ENCODE measurements at places on chromosomes 3 and 15.

DNA sequence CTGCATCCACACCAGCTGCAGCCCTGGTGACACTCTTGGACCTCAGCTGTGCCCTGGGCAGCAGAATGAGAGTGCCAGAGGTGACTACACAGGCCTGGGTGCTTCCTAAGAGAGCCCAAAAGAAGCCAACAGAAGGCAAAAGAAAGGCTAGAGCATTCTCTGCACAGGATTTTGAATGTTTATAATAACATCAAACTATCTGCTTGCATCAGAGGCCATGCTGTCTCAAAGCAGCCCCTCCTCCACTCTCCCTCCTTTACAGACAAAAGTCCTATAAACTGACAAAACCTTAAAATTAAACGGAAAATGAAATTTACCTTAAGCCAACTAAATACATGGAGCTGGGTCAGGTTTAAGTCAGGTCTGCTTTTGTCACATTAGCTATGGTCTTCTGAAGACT lies 95.6 kb downstream of the ETFA start:
- DNase-seq = no peak

- no peak for DNase-seq
Measured at GRCh38 chr3:44159696-44160300, 81.9 kb upstream of the TOPAZ1 start.

- no peak for DNase-seq
Measured at GRCh38 chr3:17585394-17586325, 156.8 kb downstream of the TBC1D5 start.

DNA sequence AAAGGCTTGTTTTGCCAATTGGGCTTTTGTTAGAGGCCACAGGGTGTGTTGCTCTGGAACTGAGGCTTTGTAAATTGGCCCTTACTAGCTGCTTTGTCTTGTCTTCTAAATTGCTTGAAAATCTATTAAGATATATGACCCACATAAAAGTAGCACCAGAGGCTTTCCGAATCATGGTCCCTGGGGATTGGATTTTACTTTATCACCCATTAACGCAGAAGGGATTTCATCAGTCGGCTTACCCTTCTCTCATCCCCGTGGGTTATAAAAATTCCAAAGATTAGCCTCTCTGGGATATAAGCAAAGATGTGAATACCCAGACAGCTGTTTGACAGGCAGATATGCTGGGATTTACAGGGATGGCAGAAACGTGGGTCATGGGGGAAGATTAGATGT lies 98.3 kb upstream of the CHL1 start:
- DNase-seq = no peak

GRCh38 chr3:38085311-38085942 lies 46.4 kb downstream of the DLEC1 start:
- DNase-seq = no peak

- no peak for DNase-seq
Measured at GRCh38 chr3:5485427-5485826, 297.9 kb downstream of the EDEM1 start.

DNA sequence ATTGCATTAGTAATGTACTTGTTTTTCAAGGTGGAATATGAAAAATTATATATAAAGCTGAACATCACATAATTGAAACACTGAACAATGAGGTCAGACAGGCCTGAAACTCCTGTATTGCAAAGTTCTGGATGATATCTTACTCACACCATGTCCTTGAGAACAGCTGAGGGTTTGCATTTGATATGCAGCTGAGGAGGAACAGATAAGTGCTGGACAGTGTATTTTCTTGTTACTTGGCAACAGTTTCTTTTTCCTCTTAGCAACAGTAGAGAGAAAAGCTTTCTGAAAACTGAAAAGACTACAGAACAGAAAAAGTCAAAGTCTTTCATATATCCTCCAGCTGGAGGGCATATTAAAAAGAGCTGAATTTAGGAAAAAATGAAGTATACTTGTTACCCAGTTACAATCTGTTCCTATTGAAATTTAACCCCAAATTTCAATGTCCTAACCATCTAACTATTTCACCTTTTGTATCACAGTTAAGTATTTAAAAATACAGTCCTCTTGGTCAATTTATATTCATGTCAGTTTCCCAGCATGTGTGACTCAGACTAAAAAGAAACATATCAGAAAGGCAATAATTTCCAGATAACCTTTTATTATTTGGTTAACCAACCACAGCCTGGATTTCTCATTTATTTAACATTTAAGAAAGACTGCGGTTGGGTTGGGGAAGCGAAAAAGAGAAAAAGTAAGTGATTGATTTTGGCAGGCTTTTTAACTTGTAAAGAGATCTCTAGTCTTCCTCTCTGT lies 733.0 kb upstream of the DPPA4 start:
- no peak for DNase-seq

- no peak for DNase-seq
Measured at GRCh38 chr3:30470496-30470895, 135.9 kb upstream of the TGFBR2 start.

DNA sequence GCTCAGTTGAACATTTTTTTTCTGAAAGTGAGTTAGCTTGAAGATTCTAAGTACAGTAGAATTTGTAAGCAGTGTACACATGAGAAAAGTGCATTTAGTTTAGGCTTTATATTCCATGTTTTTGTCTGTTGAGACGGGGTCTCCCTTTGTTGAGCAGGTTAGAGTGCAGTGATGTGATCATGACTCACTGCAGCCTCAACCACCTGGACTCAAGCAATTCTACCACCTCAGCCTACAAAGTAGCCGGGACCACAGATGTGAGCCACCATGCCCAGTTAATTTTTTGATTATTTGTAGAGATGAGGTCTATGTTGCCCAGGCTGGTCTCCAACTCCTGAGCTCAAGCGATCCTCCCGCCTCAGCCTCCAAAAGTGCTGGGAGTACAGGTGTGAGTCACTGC lies 5.3 kb upstream of the CSNK1G1 start:
- DNase-seq = no peak

DNA sequence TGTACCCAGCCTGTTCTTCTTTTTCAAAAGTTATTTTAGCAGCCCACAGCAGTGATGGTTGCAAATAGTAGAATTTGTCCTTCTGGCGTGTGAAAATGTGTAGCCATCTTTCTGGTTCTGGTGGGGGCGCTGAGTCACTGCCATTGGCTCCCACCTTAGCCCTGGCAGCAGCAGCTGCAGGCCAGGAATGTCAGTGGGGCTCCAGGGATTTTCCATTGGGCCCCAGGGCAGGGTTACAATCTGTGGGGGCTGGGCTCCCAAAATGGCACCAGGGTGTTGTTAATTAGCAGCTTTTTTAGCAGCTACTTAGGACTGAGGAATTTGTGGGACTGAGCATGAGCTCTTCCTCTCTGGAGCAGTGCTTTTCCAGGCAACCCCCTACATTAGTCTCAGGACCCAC lies 38.9 kb downstream of the TOPAZ1 start:
- DNase-seq = no peak

DNA sequence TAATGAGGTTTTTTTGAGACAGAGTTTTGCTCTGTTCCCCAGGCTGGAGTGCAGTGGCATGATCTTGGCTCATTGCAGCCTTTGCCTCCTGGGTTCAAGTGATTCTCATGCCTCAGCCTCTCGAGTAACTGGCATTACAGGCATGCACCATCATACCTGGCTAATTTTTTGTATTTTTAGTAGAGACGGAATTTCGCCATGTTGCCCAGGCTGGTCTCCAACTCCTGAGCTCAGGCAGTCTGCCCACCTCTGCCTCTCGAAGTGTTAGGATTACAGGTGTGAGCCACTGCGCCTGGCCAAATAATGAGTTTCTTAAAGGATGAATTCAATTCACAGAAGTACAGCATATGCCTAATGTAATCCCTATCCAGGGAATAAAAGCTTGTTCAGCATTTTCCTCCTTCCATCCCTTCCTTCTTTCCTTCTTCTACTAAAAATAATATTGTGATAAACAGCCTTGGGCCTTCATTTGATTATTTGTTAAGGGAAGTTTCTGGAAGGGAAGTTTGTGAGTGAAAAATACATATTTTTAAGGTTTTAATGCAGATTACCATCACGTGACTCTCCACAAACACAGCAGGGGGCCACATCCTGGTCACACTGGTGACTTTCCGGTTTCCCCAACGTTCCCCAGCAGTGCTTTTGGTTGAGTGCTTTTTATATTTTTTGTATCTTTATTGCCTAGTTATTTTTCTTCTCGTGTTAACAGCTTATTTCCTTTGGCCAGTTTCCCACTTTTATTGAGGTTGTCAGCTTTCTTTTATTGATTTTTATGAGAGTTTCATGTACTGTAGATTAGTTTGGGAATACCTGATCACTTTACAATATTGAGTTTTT lies 116.8 kb downstream of the USP13 start:
- DNase-seq = no peak

GRCh38 chr3:113832477-113833164 lies 6.0 kb upstream of the GRAMD1C start:
- no peak for DNase-seq

- no peak for DNase-seq
Measured at GRCh38 chr3:127949446-127950055, 34.5 kb downstream of the KBTBD12 start.

- DNase-seq = no peak
Measured at GRCh38 chr3:70180664-70181063, 131.8 kb downstream of the MDFIC2 start.

GRCh38 chr3:5192571-5193365 lies 5.3 kb downstream of the EDEM1 start:
- no peak for DNase-seq

DNA sequence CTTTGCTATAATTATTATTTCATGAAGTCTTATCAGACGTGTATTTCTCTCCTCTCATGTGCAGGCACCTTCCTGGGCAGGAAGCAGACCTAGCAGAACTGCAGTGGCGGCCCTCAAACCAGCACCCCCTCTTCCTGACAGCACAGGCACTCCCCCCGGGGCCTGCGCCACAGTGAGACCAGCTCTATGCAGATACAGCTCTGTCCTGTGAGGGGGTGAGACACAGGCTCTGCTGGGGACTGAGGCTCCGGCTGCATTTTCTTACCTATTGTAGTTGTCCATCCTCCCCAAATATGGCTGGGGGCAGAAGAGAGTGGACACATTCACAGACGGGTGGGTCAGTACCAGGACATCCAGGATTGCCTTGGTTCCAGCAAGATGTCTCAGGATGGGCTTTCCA lies 5.0 kb downstream of the CISH start:
- DNase-seq = no peak

- DNase-seq = no peak
Measured at GRCh38 chr15:81339321-81339720, 15.4 kb upstream of the STARD5 start.

GRCh38 chr3:126474498-126475412 lies 936 bp downstream of the ZXDC start:
- DNase-seq = peak; percentile 46

DNA sequence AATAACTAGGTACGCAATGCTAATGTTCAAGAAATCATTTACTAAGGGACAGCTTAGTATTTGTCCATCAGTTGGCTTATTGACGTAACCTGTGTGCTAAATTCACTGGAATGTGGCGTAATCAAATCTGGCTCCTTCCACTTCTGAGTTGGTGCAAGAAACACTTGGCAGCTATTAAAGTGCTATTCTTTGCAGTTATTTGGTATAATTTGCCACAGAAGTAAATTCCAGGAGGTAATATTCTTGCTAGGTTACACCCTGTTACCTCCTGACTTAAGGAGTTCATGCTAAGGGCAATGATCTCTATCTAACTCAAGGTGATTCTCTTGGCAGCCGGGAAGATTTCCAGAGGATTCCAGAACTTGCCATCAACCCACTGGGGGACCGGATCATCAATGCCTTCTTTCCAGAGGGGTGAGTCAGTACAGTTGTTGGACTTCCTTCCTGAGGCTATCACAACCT lies 25.5 kb downstream of the CHP1 start:
- no peak for DNase-seq

- peak; percentile 34 for DNase-seq
Measured at GRCh38 chr3:72520690-72521308, 327.4 kb downstream of the SHQ1 start.

DNA sequence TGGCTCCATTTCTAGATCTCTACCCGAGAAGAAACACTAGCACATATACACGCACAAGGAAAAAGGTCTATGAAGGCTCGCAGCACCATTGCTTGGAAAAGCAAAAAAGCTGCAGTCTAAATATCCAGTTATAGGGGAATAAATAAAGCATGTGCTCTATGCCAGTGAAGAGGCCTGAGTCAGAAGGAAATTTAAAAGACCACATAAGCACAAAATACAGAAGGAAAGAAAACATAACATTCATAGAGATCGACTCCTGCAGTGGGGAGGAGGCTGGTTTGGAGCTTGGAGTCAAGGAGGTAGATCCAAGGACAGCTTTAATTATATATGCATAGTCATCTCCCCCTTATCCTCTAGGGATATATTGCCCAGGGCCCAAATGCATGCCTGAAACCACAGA lies 114.4 kb downstream of the PDZRN3 start:
- no peak for DNase-seq

DNA sequence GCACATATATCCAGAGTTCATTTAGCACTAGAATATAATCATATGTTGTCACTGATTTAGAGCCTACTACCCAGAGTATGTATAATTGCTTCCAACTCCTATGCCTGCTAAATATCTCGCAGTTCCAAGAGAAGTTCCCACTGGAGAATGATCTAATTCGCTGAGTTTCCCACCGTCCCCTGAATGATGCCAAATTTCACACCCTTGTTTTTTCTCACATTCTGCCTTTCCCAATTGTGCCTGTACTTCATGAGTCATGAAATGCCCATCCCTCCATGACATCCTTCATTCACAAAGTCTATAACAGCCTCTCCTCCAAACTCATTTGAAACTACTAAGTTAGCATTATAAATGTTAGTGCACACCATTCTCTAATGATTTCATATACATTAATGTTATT lies 177.2 kb downstream of the CBLB start:
- no peak for DNase-seq

Measured in LoVo (cell line).